ENCODE measurements at places on chromosomes 6 and 20. TPM values are rescaled to one million over a fixed set of nuclear protein-coding genes. Genes with fewer than 3 reads are reported as not detected.

The NOL4L gene
- total RNA-seq = 10.7 TPM

The BMP6 gene
- 8.3 TPM for total RNA-seq

The EEF1A2 gene
- total RNA-seq = 0.69 TPM

The PSMB9 gene
- total RNA-seq = 20.4 TPM

The SLC22A2 gene
- total RNA-seq = not detected

The LPA gene
- 1.4 TPM for total RNA-seq

The SLC26A8 gene
- total RNA-seq = 0.10 TPM

The DEF6 gene
- 2.8 TPM for total RNA-seq

The EYA2 gene
- 1.7 TPM for total RNA-seq

GRCh38 chr6:141398949-141399348, 733.8 kb upstream of the GJE1 start:
- H3K4me1 ChIP-seq = no peaks in the 10 kb centered on the region
- no peaks in the 10 kb centered on the region for H3K36me3 ChIP-seq
- no peak for DNase-seq

GRCh38 chr6:36120539-36120938, 9.8 kb upstream of the MAPK13 start:
- no peak for DNase-seq
- no peak overlapping the region for H3K4me3 ChIP-seq
- H3K27me3 ChIP-seq = no peaks in the 10 kb centered on the region
- H3K27ac ChIP-seq = no peak overlapping the region

DNA sequence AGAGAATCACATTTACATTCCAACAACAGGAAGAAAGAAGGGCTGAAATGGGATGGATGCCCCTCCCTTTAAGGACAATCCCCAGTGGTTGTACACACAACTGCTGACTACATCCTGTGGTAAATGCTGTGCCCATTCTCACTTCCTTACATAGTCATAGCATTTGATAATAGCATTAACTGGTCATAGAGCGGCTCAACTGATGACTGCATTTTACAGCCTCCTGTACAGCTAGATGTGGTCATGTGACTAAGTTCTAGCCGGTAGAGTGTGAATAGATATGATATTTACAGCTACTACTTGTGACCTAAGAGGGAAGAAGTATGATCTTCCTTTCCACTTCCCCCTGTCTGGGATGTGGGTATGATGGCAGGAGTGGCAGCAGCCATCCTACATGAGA, 24.7 kb downstream of the KCNK17 start:
- no peak overlapping the region for H3K27ac ChIP-seq
- no peaks in the 10 kb centered on the region for H3K27me3 ChIP-seq
- no peaks in the 10 kb centered on the region for H3K4me1 ChIP-seq
- DNase-seq = no peak
- no peaks in the 10 kb centered on the region for H3K36me3 ChIP-seq

DNA sequence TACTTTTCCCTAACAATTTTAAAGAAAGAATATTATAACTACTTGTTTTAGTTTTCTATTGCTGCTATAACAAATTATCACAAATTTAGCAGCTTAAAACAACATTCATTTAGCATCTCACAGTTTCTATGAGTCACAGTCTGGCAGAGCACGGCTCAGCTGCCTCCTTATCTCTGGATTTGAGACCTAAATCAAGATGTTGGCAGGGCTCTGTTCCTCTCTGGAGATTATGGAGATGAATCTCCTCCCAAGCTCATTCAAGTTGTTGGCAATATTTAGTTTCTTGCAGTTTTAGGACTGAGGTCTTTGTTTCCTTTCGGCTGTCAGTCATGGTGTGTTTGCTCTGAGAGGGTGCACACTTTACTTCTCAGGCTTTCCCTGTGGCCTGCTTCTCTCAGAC, 1065.8 kb upstream of the EYS start:
- DNase-seq = no peak
- no peak overlapping the region for H3K27ac ChIP-seq
- no peaks in the 10 kb centered on the region for H3K4me1 ChIP-seq
- no peaks in the 10 kb centered on the region for H3K27me3 ChIP-seq
- no peaks in the 10 kb centered on the region for H3K36me3 ChIP-seq

DNA sequence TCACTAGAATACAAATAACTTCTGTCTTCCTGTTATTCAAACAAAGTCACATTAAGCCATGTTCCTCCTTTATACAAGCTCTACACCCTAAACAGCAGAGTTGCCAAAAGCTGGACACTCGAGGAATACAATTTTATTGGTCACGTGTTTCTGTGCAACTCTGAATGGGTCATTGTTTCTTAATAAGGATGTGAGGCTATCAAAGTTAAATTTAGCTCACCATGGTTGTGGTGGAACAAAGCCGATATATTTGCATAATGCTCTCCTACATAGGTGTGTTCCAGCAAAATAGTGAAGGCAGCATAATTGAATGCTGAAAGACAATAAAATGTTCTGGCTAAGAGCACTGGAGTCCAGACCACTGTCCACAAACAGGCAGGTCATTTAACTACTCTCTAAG, 36.9 kb upstream of the CD2AP start:
- H3K27me3 ChIP-seq = no peaks in the 10 kb centered on the region
- no peak overlapping the region for H3K27ac ChIP-seq
- H3K36me3 ChIP-seq = no peaks in the 10 kb centered on the region
- no peak overlapping the region for H3K4me3 ChIP-seq

DNA sequence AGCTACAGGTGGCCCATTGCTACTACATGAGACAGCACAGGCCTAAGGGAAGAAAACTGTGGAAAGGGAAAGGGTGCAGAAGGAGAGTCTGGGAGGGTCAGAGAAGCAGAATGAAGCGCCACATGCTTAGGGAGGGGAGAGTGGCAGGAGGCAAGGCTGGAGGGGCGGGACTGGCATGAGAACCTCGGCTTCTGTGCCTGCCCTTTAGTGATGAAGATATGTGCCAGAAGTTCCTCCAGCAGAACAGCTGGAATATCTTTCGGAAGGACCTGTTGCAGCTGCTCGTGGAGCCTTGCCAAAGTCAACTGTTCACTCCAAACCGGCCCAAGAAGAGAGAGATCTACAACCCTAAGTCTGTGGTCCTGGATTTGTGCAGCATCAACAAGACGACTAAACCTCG, 61.8 kb downstream of the CNBD2 start:
- no peaks in the 10 kb centered on the region for H3K36me3 ChIP-seq
- no peaks in the 10 kb centered on the region for H3K27me3 ChIP-seq
- H3K4me1 ChIP-seq = peaks cover 9% of the 10 kb centered on the region
- no peak overlapping the region for H3K4me3 ChIP-seq

GRCh38 chr20:8215361-8215781, 83.3 kb downstream of the PLCB1 start:
- no peaks in the 10 kb centered on the region for H3K27me3 ChIP-seq
- H3K27ac ChIP-seq = no peak overlapping the region
- H3K4me1 ChIP-seq = peaks cover 3% of the 10 kb centered on the region
- DNase-seq = no peak
- H3K4me3 ChIP-seq = no peak overlapping the region

DNA sequence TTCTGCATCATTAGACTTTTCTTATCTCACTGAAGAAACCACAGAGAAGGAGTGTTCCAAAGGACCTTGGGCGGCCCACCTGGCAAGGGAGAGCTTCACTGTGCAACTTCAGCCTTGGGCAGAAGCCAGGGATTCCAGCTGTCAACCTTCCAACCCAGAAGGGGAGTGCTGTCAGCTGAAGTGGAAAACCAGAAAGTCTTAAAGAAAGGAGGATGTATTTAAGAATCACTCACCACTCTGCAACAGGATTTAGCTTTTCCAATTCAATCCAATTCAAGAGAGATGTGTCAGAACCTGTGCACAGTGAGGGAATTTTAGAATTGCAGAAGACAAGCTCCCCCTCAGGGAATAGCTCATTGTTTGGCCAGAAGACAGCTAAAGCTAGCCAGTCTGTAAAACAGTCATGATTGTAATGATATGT, 553.7 kb downstream of the CD83 start:
- H3K4me3 ChIP-seq = no peak overlapping the region
- peak; percentile 90 for DNase-seq
- peaks cover 11% of the 10 kb centered on the region for H3K4me1 ChIP-seq
- no peak overlapping the region for H3K27ac ChIP-seq
- no peaks in the 10 kb centered on the region for H3K36me3 ChIP-seq
- H3K27me3 ChIP-seq = no peaks in the 10 kb centered on the region

DNA sequence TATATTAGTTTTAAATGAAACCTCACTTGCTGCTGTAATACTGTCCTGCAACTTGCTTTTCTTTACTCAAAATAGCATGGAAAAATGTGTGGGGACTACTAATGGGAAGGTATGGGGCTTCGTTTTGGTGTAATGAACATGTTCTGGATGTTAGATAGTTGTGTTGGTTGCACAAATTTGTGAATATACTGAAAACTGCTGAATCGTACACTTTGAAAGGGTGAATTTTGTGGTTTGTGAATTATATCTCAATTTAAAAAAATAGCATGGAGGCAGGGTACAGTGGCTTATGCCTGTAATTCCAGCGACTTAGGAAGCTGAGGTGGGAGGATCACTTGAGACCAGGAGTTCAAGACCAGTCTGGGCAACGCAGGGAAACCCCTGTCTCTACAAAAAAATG, 2.3 kb downstream of the BCAS4 start:
- DNase-seq = no peak
- H3K27me3 ChIP-seq = no peaks in the 10 kb centered on the region
- H3K27ac ChIP-seq = no peak overlapping the region
- H3K4me3 ChIP-seq = no peak overlapping the region
- no peaks in the 10 kb centered on the region for H3K36me3 ChIP-seq

- no peak overlapping the region for H3K27ac ChIP-seq
- H3K36me3 ChIP-seq = no peaks in the 10 kb centered on the region
- H3K4me1 ChIP-seq = no peaks in the 10 kb centered on the region
- no peak overlapping the region for H3K4me3 ChIP-seq
- H3K27me3 ChIP-seq = no peaks in the 10 kb centered on the region
Observed at GRCh38 chr6:33815854-33816253, 12.1 kb upstream of the MLN start.

- DNase-seq = no peak
- no peaks in the 10 kb centered on the region for H3K36me3 ChIP-seq
- peaks cover 2% of the 10 kb centered on the region for H3K4me1 ChIP-seq
- H3K4me3 ChIP-seq = no peak overlapping the region
- no peaks in the 10 kb centered on the region for H3K27me3 ChIP-seq
Observed at GRCh38 chr6:24225838-24226237, 99.8 kb downstream of the NRSN1 start.

GRCh38 chr6:110573136-110573535, 96.7 kb upstream of the SLC22A16 start:
- H3K4me3 ChIP-seq = no peak overlapping the region
- H3K4me1 ChIP-seq = no peaks in the 10 kb centered on the region
- H3K27me3 ChIP-seq = no peaks in the 10 kb centered on the region
- no peaks in the 10 kb centered on the region for H3K36me3 ChIP-seq

DNA sequence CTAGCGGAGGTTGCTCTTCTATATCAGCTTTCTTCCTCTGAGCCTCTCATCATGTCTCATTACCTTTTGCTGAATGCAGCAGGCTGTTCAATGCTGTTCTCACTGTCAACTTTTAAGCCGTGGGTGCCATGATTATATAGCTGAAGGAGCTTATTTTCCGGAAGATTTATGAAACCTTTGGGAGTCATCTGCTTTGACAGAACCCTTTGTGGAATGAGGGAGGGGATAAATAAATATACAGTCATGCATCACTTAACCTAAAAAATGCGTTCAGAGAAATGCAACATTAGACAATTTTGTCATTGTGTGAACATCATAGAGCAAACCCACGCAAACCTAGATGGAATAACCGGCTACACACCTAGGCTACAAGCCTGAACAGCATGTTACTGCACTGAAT, 102.2 kb upstream of the AKAP12 start:
- H3K4me1 ChIP-seq = peaks cover 10% of the 10 kb centered on the region
- H3K27me3 ChIP-seq = no peaks in the 10 kb centered on the region
- H3K4me3 ChIP-seq = no peak overlapping the region
- DNase-seq = no peak
- no peaks in the 10 kb centered on the region for H3K36me3 ChIP-seq

- H3K27me3 ChIP-seq = no peaks in the 10 kb centered on the region
- H3K4me3 ChIP-seq = peak overlapping the region; percentile 67
- DNase-seq = peak; percentile 87
- peaks cover 12% of the 10 kb centered on the region for H3K4me1 ChIP-seq
- H3K27ac ChIP-seq = peak overlapping the region; percentile 100
Observed at GRCh38 chr6:42783177-42783875, 1.5 kb downstream of the BICRAL start.

GRCh38 chr6:40550202-40551101, 36.7 kb downstream of the LRFN2 start:
- no peaks in the 10 kb centered on the region for H3K27me3 ChIP-seq
- no peak overlapping the region for H3K4me3 ChIP-seq
- no peaks in the 10 kb centered on the region for H3K36me3 ChIP-seq
- no peaks in the 10 kb centered on the region for H3K4me1 ChIP-seq
- DNase-seq = peak; percentile 25

DNA sequence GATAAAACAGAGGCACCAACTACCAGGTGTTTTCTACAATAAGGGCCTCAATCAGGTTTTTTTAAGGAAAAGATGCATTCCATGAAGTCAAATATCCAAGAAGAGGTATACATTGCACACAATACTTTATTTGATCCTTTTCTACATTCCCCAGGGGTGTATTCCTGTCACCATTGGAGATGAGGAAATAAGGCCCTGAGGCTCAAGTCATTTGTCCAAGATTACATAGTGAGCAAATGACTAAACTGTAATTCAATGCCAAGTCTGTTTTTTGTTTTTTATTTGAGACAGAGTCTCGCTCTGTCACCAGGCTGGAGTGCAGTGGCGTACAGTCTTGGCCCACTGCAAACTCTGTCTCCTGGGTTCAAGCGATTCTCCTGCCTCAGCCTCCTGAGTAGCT, 69.2 kb upstream of the CDYL start:
- no peaks in the 10 kb centered on the region for H3K27me3 ChIP-seq
- no peaks in the 10 kb centered on the region for H3K36me3 ChIP-seq
- DNase-seq = no peak
- no peak overlapping the region for H3K27ac ChIP-seq
- H3K4me3 ChIP-seq = no peak overlapping the region

DNA sequence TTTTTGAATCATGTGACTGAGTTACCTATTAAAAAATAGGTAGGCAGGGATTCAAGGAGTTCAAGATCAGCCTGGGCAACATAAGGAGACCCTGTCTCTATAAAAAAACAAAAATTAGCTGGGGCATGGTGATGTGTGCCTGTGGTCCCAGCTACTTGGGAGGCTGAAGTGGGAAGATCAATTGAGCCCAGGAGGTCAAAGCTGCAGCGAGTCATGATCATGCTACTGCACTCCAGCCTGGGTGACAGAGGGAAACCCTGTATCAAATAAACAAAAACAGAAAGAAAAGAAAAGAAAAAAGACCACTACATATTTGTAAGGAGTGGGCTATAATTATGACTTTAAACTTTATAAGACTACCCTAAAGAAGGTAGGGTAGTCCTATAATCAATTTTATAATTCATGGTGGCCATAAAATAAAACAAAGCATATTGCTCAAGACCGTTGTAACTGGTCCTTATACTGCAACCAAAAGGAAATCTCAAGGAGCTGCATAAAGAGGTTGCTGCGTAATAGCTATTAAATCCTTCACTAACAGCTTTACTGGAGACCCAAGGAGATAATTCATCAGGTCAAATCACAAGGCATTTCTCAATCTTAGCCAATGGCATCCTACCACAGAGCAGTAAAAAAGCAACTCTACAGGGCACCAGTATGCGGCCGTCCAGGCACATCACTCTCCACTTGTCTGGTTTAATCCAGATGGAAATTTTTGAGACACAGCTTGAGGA, 13.5 kb downstream of the PIGU start:
- DNase-seq = no peak
- H3K27ac ChIP-seq = no peak overlapping the region
- H3K27me3 ChIP-seq = no peaks in the 10 kb centered on the region

- H3K36me3 ChIP-seq = no peaks in the 10 kb centered on the region
- H3K27me3 ChIP-seq = no peaks in the 10 kb centered on the region
- no peak for DNase-seq
- no peak overlapping the region for H3K4me3 ChIP-seq
- no peaks in the 10 kb centered on the region for H3K4me1 ChIP-seq
- H3K27ac ChIP-seq = no peak overlapping the region
Observed at GRCh38 chr6:41680182-41680965, 42.1 kb downstream of the MDFI start.
